Stimulated activated CD4-positive, alpha-beta T cell treated with anti-CD3 and anti-CD28 coated beads, Interleukin-4, amount 100 ng/mL, for 1 hour (primary cell): ENCODE measurements at places on chromosomes 11 and 22.

- DNase-seq, result no peak
Measured at GRCh38 chr11:45684440-45684839, 19.0 kb upstream of the CHST1 start.

DNA sequence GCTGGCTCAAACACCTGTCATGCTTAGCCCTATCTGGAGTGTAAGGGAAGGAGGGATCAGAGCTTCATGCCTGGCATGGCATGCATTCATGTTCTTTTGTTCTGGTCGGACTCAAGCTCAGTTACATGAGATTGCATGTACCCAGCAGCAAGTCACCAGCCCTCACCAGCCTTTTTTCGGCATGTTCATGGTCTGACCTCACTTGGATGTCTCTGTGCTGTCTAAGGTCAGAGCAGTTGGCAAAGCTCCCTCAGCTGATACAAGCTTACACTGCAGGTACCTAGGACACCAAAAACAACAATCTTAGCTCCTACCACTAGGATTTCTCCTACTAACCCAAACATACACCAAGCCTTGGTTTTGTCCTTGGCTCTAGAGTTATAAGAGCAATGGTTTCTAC lies 152.6 kb downstream of the BARX2 start:
- no peak for DNase-seq

DNA sequence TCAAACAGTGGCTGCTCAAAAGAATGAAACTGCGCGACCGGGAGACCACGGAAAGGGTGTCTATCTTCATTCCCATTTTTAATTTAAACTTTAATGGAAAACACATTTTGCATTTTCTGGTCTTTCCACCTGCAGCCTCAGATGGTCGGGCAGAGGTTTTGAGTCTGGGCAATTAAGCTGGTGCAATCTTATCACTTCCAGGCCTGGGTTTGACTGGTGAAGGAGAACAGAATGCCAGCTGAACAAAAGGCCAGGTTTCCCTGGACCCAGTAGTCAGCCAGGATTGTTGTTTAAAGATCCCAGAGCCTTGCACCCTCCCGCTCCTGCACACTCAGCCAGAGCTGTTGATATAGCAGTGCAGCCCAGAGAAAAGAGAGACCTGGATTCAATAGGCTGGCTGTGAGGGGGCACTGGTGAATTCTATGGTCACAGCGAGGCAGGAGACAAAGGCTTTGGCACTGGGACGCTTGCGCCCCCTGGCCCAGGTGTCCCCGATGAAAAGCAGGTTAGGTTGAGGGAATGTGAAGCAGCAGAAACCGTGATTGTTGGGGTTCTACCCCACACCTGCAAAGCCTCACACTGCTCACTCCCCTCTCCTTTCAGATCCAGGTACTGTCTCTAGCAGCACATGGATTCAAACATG lies 83.6 kb downstream of the FLI1 start:
- DNase-seq, result no peak

DNA sequence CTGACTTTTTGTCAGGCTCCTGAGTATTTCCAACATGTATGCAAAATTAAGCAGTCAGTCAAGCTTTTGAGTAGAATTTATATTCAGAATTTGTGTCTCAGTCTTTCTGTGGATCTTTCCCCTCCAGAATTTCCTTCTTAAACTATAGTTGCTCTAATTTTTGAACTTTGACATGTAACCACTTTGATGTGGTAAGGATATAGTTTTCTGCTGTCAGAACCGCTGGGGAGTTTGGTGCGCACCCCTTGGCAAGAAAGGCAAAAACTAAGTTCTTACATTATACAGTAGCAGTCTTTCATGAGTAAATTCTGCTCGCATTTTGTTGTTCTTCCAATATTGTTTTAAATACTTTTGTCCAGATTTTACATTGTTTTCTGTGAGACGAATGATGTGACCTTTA lies 105.9 kb downstream of the TMEM135 start:
- no peak for DNase-seq

- no peak for DNase-seq
Measured at GRCh38 chr11:134343646-134344045, 11.9 kb downstream of the GLB1L2 start.

GRCh38 chr11:133476570-133477250 lies 55.6 kb downstream of the OPCML start:
- no peak for DNase-seq
